Upper lobe of right lung (tissue), 1 donor: ENCODE measurements at places on chromosomes 1 and 21. TPM values are rescaled to one million over a fixed set of nuclear protein-coding genes. Genes with fewer than 3 reads are reported as not detected.

DNAJC6 gene
- total RNA-seq = 6.6 TPM

PM20D1 gene
- total RNA-seq = 0.72 TPM

DNA sequence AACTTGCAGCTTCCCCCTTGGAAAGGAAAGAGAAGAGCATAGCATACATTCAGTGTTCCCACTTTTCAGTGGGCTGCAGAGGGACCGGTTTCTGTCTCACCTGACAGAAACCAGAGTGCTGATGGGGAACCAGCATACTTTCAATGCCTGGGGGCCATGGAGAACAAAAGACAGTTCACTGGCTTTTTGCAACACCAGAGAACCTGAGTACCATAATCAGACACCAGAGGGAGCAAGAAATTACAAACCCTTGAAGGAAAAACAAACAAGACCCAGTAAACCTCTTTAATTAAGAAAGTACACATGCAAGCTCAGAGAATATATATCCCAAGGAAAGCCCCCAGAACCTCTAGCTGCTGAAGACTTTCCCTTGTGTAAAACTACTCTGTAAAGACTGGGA is 51.1 kb downstream of the CSMD2 start:
- DNase-seq = no peak

- DNase-seq = no peak
These were observed 116.6 kb upstream of the SYT6 start for GRCh38 chr1:114270282-114270681.

GRCh38 chr1:115210302-115210711 is 121.0 kb upstream of the TSPAN2 start:
- DNase-seq = no peak

DNA sequence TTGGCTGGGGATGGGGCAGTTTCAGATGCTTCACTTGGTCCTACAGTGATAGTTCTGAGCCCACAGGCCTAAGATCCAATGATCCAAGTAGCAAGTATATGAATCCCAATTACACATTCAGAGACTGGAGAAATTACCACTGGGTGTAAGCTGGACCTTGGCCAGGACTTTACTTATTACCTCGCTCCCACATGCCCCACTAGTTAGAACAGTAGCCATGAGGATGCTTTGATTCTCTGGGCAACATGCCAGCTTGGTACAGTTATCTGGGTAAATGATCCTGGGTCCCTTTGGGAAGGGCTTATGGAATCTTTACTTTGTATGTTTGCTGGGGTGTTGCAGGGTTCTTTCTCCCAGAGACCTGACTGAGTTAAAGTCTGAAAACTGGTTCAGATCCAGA is 5.0 kb upstream of the FCAMR start:
- DNase-seq = no peak
